ENCODE measurements at places on chromosomes 2 and 18.

DNA sequence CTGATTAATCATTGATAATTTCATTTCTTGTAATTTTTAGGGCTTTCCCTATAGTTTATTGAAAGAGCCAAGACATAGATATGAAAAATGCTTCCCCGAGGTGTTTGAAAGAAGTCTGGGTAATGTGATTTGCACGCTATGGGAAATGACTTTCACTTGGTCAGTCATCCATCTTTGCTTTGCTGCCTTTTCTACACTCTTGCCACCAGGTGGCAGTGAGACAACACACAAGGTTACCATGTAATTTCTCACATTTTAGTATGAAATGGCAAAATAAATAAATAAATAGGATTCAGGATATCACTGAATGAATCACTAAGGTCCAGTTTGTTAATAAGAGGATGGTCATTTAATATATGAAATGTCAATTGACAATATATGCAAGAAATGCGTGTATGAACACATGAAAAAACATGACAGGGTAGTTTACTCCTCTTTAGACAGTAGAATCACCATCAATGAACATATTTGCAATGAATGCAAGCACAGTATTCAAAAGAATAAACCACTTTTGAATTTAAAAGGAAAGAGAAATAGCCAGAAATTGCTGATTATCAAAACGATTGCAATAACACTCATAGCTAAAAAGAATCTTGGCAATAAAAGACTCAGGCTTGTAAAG lies 52.2 kb upstream of the KCNH7 start:
- peak; percentile 72 for DNase-seq

DNA sequence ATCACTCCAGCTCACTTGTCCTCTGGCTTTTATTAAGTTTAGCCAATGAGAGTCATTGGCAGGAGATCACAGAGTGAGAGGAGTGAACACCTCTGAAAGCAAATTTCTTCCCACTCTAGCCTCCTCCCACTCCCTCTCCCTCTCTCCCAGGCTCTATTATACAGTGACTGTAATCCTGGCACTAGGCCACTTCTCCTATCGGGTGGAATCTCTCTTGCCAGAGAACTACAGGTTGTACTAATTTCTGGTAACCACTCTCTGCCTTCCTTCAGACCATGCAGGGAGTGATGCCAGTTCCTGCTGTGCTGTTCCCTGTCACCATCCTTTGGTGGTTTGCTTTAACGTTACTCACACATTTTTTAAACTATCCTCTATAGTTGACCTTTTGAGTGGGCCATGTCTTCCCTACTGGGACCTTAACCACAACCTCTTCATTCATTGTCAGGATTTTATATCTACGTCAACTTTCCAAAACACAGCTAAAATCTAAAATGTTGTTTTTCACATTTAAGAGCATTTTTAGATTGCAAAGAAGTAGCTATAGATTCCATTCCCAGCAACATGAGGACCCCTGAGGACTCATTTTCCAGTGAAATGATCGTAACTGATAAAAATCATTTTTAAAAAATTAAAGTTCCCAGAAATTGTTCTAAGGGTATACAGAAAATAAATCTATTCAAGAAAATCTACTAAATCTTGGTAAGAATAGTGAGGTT lies 217.1 kb downstream of the MREG start:
- no peak for DNase-seq

DNA sequence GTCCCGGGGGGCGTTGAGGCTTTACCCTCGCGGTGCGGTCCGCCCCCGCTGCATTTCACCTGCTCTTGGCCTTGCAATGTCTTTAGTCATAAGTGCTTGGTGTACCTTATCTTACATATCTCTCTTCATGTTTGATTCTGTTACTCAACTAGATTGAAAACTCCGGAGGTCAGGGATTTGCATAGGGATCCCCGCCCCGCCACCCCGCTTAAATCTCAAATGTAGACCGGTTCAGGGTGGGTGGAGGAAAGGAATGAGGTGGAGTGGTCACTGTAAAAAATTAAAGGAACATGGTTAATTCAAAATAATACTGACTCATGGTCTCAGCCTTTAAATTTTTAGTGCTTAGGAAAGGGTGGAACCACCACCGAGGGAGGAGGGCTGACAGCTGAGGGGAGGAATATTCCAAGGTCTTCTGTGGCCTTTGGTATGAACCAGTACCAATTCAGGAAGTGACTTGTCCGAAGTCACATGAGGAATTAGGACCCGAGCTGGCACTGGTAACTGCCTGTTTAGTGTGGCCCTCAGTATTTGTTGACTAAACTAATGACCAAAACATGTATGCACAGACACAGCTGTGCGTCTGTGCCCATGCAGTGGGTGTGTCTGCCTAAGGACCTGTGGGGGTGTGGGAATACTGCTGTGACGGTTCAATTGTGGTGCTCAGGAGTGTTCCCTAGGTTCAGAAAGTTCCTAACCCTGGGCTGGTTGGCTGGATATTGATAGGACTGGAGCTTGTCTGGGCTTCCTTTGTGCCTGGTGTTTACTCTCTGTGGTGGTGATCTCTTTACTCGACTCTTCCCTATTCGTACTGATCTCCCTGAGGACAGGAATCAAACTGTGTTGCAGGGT lies 1.0 kb downstream of the PLEKHB2 start:
- DNase-seq: peak; percentile 55

- DNase-seq: no peak
Observed at GRCh38 chr2:233418761-233419546, 64.7 kb downstream of the DGKD start.

DNA sequence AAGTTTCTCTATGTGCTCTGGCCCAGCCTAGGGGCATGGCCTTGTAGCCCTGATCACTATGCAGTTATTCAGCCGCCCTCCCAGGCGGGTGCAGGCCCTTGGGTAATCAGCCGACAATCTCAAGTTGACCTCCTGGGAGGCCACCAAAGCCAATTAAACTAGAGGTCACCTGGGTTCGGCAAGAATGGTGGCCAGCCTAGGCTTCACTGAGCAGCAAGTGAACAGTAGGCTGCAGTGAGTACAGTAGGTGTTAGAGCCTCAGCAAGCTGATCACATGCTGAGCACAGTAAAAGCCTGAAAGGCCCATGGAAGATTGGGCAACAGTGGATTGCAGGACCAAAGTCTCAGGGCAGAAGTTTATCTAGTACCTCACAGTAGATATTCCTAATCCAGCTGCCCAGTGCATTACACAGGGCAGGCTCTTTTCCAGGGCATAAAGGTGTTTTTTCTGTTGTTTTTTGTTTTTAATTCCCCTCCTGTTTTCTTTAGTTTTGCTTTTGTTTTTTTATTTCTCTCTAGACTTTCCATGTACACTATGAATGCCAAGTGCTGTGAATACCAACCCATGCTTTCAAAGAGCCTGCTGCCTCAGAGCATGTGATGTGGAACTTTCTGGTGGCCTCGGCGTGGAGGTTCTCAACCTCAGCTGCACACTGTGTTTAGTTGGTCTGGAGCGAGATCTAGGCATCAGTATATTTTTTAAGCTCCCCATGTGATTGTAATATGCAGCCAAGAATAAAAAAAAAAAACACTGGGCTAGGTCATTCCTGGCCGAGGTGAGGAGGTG lies 55.9 kb upstream of the ATL2 start:
- no peak for DNase-seq

- DNase-seq: no peak
Observed at GRCh38 chr2:98310010-98310409, 36.2 kb upstream of the CNGA3 start.

- no peak for DNase-seq
Observed at GRCh38 chr18:9950289-9951016, 36.6 kb downstream of the VAPA start.
